ENCODE measurements at places on chromosomes 2 and 18.

GRCh38 chr18:63788447-63789096 lies 13.4 kb downstream of the SERPINB7 start:
- no peak for DNase-seq

- DNase-seq = no peak
Observed at GRCh38 chr18:48622911-48623431, 84.1 kb downstream of the CTIF start.

DNA sequence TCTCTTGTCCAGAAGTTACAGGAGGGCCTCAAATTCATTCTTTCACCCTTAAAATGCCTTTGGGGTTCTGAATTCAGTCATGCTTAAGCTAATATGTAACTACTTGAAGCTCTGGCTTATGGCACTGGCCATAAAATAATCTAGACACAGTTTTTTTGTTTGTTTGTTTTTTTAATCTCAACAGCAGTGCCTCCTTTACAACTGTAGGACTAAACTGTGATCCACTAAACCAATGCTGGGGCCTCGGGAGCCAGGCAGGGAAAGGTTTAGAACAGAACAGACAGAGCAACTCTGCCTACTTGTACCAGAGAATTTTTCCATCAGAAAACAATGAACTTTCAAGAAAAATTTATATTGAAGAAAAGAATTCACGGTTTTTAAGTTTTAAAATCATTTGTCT lies 1.7 kb downstream of the STAM2 start:
- DNase-seq = no peak

- peak; percentile 65 for DNase-seq
Observed at GRCh38 chr2:95274291-95275150, at the start of gene PROM2. Gene PROM2 (plus strand): TSS chr2:95274449. CDS start chr2:95274586, 137 bp downstream.

DNA sequence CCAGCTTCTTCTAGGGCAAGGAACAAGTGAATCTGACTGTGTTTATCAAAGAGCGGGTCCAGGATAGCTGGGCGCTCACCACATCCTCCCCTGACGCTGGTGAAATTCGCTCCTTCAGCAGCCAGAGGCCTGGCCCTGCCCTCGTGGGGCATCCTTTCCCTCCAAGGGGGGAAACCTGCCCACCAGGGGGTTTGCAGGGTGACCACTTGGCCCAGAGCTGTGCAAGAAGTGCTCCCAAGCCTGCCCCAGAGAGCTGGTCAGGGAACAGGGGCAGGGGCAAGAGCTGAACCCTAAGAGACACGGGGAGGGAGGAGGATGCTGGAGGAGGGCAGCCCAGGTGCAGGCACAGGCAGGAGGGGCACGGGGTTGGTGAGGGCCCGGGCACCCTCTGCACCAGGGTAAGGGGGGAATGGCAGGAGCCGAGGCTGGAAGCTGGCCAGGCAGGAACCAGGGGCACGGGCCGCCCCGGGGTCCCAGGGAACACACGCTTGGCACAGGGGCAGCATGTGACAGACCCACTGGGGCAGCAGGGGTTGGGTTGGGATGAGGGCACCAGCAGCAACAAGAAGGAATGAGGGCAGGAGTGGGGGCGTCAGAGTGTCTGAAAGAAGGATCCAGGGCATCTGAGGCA lies 2.8 kb upstream of the GPR55 start:
- no peak for DNase-seq

DNA sequence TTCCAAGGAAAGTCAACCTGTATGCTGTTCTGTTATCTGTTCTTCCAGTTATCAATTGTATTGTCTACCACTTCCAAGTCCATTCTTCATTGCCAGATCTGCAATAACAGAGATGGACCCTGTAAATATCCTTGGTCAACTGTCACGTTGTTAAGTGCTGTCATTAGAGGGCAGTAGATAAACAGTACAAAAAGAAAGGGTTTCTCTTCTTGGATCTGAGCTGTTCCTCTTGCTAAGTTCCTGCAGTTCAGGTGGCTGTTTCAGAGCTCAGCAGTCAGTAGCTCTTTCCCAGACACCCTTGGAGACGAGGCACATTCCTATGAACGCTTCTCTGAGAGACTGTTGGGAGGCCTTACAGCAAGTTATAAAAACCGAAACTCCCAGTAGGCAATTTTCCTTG lies 957.1 kb upstream of the CHAC2 start:
- DNase-seq = peak; percentile 5

- DNase-seq = no peak
Observed at GRCh38 chr2:63124850-63125249, 74.2 kb downstream of the OTX1 start.

GRCh38 chr18:37787452-37787851 lies 221.9 kb upstream of the CELF4 start:
- no peak for DNase-seq

DNA sequence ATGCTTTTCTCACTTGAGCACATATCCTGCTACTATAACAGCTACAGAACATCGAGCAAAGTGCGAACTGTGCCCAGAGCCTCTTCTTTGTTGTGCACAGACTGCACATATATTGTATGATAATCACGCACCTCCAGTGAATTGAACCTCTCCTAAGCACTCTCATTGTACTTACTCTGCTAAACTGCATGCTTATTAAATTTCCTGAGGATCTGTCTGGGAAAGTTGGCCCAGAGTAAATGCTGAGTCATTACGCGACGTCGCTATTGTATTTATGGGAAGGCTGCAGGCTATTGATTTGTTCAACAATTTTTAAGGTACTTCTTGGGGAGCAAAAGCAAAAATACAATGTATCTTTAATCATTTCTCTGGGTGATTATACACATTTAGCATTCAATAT lies 399.6 kb upstream of the DSEL start:
- DNase-seq = no peak

- no peak for DNase-seq
Observed at GRCh38 chr2:68155618-68156017, 2.1 kb upstream of the PNO1 start.

GRCh38 chr2:230443541-230443940 lies 27.5 kb downstream of the SP100 start:
- DNase-seq = no peak

GRCh38 chr2:99444222-99444621 lies 45.6 kb downstream of the REV1 start:
- DNase-seq = no peak

- DNase-seq = no peak
Observed at GRCh38 chr2:20623241-20623640, 27.7 kb downstream of the HS1BP3 start.

DNA sequence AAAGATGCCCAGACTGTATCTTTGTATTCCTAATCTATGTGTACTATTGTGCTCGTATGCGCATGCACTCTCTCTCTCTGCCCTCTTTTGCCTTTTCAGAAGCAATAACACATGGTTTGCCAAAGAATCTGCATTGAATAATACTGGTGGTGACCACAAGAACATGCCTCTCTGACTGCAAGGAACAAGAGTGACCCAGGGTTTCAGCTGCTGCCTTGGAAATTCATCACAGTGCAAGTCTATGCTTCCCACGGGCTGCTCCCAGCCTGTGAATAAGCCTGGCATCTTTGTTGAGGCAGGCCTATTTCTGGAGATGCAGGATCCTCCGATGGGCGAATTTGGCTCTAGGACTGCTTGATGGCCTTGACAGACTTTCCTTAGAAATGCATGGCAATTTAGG lies 689.4 kb upstream of the FANCL start:
- no peak for DNase-seq

GRCh38 chr2:239495791-239496233 lies 95.0 kb upstream of the HDAC4 start:
- no peak for DNase-seq

- no peak for DNase-seq
Observed at GRCh38 chr2:173553593-173553992, 198.9 kb downstream of the CDCA7 start.

DNA sequence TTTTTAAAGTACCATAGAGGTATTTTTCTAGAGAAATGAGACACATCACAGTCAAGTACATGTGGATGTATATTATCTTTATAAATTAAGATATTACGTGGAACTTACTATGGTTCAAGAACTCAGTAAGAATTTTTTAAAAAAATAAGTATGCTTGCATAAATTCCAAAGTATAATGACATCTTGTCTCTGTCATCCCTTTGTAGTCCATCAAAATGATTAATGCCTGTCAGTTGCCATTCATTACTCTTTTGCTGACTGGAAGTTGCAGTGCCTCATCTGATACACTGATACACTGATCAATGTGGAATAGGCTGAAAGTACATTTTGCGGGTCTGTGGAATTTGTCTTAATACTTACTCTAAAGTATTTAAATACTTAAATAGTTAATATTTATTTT lies 177.2 kb downstream of the GALNT13 start:
- no peak for DNase-seq

DNA sequence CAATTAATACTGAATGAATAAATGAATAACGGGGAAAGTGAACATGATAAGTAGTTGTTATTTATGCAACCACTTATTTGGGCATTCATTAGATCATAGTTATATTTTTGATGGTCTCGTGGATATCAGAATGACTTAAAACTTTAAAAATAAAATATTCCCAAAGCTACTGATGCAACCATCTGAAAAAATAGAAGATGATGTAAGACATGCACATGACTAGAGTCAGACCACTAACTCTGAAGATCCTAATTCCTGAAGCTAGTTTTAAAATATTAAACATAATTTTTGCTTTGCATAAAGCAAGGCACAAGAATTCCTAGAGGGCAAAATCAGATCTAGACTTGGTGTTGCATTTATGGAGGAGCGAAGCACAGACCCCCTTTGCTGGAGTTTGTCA lies 616.1 kb downstream of the IRS1 start:
- no peak for DNase-seq

DNA sequence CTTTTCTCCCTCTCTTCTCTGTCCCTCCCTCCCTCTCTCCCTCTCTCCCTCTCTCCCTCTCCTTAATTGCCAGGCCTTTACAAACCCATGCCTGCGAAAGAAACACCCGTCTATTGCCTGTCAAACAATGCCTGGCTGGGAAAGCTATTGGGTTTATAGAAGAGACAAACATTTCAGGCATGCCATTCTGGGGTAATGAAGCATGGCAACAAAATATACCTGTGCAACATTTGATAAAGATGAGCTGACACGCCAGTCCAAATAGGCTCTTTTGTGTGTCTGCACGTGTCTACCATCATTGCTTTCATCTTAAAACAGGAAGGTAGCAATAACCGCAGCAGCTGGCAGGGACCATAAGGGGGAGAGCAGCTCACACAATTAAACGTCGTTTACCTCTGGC lies 282.1 kb downstream of the ZNF516 start:
- DNase-seq = no peak

- DNase-seq = no peak
Observed at GRCh38 chr2:227942021-227942420, 70.6 kb downstream of the DAW1 start.

- no peak for DNase-seq
Observed at GRCh38 chr2:113054066-113054465, 1.4 kb upstream of the IL36B start.

DNA sequence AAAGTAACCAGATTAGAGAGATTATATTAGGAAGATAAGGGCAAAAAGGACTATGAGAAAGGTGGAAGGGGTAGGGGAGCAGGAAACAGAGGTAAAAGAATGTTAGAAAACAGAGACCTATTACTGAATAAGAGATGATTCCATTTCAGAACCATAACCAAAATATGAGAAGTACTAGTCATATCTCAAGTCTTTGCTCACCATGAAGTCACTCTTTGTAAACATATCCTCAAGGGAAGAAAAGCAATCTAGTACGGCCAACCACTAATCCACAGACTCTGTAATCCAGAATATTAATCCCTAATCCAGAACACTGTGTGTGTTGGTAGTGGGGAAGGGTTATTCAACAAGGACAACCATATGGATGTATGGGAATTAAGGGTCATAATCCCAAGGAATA lies 92.0 kb downstream of the CDCA7 start:
- no peak for DNase-seq

GRCh38 chr2:223970343-223971128 lies 13.3 kb downstream of the MRPL44 start:
- DNase-seq = no peak

GRCh38 chr2:236857246-236857645 lies 228.4 kb upstream of the COPS8 start:
- DNase-seq = no peak

DNA sequence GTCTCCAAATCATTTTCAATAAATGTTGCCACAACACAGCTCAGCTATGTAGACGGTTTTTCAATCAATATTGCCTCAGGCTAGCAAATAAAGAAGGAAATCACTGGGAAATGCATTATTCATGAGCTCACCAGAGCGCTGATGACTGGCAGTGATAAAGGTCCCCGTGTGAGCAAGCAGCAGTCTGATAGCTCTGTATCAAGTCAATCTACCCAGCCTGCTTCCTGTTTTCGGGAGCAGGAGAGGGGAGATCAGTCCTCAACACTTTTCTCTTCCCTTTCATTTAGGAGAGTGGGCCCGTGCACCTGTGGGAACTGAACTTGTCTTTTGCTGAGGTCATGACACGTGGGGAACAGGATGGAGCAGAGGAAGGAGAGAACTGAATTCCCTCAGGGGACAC lies 253.9 kb upstream of the SIX2 start:
- no peak for DNase-seq

- DNase-seq = no peak
Observed at GRCh38 chr2:16816016-16816415, 150.4 kb upstream of the CYRIA start.

DNA sequence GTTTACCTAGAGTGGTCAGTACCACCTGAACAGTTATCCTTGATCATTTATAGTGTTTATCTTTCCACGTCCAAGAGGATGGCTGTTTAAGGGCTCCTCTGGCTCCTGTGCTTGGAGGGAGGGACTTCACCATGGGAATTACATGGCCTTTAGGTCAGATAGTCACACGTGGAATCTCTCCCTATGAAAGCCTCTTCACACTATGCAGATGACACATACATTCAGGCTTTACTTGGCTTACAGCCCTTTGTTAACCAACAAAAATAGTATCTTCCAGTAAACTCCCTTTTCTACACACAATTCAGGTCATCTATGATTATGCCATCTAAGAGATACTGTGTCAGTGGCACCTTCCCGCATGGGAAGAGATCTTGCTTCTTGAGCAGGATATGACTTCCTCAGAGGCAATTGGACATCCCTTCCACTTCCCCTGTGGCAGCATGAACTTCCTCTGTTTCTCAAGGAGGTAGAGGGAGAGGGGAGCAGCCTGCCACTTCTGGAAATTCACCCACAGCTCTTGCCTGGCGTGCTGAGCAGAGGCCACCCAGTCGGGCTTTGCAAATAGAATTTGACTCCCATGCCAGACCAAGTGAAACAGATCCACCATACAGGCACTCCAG lies 53.5 kb downstream of the COLEC12 start:
- no peak for DNase-seq

DNA sequence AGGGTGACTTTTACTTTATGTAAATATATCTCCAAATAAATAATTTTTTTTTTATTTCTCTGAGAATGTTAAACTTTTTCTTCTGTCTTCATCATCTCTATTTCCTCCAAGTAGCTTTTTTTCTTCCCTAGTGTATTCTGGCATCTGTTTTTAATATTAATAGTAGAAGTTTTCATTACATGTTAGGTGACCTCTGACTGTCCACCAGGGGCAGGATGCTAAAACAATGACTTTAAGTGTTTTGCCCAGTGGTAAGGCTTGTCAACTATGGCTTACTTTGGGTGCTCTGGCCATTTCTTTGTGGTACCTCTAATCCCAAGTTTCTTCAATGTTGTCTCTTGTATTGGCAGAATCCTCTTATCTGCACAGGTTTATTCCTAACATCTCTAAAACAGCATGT lies 127.1 kb downstream of the SRBD1 start:
- DNase-seq = no peak

All from iPS DF 19.7 (cell line).